ENCODE measurements at places on chromosomes 5 and 9.

DNA sequence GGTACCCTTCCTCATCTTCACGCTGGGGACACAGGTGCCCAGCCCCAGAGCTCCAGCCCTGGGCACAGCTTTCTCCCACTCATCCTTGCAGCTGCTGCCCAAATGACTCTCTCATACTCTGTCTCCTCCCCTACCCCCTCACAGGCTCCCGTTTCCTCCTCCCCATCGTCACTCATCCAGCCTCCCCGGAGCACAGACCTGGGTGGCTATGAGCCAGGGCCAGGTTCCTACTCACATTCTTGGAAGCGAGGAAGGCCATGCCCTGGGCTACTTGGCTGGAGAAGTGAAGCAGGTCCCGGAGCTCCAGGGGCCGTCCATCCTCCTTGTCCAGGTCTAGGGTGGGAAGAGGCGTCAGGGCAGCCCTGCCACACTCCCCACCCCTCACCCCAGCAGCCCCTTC lies 29.3 kb downstream of the CSF1R start:
- no peak for DNase-seq

DNA sequence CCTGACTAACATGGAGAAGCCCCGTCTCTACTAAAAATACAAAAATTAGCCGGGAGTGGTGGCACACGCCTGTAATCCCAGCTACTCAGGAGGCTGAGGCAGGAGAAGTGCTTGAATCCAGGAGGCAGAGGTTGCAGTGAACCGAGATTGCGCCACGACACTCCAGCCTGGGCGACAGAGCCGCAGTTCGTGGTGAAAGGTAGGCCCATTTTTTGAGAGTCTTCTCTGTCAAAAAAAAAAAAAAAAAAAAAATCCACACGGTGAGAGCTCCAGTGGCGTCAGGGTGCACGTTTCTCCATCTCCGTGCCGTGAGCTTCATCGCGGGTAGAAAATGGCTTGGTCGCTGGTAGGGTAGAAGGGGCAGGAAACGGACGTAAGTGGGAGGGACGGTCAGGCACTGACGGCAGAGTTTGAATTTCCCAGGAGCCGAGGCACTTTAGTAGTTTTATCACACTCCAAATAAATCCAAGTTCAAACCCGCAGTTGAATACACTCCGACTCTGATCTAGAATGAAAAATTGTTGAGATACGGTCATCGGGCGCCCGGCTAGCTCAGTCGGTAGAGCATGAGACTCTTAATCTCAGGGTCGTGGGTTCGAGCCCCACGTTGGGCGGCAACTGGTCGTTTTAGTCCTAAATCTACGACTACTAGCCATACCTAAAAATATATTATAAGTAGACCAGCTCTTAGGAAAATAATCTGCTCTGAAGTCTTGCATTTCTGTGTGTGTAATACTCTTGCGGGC lies 2.4 kb upstream of the TRIM7 start:
- DNase-seq: no peak

- DNase-seq: no peak
Measured at GRCh38 chr9:16619914-16620520, 250.5 kb downstream of the BNC2 start.

GRCh38 chr5:38768412-38769211 lies 77.2 kb upstream of the OSMR start:
- no peak for DNase-seq

DNA sequence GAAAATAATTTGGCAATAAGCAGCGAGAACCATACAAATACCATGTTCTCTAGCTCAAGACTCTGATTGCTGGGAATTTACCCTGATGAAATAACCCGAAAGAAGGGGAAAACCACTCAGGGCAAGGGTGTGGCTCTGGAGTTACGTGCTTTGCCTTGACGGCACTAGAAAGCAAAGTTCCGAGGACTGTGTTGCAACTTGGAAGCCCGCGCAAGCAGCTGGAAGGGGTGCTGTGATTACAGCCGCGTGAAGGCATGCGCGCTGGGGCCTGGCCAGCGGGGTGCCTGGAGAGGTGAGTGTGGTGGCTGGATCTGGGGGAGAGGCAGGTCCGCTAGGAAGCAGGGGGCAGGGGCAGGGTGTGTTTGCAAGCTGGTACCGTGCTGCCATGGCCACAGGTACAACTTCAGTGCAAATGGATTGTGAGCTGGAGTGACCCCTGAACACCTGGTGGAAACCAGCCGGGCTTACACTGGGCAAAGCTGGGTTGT lies 52.6 kb upstream of the CNOT6 start:
- DNase-seq: no peak

Measured in LNCaP clone FGC (cell line).